Osteoblast (primary cell): ENCODE measurements at places on chromosomes 13 and 19. TPM values are rescaled to one million over a fixed set of nuclear protein-coding genes. Genes with fewer than 3 reads are reported as not detected.

DNA sequence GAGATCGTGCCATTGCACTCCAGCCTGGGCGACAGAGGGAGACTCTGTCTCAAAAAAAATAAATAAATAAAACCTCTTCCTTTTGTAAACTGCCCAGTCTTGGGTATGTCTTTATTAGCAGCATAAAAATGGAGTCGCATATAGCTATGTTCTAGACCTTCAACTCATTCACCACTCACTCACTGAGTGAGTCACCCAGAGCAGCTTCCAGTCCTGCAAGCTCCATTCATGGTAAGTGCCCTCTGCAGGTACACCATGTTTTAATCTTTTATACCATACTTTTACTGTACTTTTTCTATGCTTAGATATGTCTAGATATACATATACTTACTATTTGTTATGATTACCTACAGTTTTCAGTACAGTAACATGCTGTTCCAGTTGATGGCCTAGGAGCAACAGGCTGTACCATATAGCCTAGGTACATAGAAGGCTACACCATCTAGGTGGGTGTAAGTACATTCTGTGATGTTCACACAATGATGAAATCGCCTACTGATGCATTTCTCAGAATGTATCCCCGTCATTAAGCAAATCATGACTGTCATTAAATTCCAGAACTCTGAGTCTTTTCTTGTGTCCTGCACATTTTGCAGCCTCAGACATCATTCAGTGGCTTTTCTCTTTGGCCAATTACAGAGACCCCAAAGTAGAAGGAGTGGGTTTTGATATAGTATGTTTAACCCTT is 13.7 kb upstream of the FARP1 start:
- no peak for DNase-seq

- DNase-seq = peak; percentile 67
These were observed 471 bp downstream of the DACH1 start for GRCh38 chr13:71866335-71867130.

PLPPR3 gene
- total RNA-seq = 0.36 TPM in 1 of 2 replicates, not detected in the other

MUC16 gene
- not detected in 2 replicates for total RNA-seq

- DNase-seq = peak; percentile 61
These were observed 20.6 kb downstream of the ELAVL3 start for GRCh38 chr19:11460207-11460606.

DIRAS1 gene
- total RNA-seq = 12.4 and 14.8 TPM in 2 replicates

DNA sequence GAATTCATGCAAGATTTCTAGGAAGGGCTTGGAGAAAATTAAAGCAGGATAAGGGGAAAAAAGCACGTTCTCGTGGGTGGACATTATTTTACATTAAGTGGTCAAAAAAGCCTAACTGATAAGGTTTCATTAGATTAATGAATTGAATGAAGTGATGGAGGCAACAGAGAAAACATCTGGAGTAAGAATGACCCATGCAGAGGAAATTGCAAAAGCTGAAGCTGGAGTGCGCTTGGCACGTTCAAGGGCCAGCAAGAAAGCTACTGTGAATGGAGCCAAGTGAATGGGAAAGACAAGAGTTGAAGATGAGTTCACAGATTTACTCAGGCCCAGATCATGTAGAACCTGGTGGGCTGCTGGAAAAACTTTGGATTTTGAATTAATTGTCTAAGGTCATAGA is 777.9 kb downstream of the DACH1 start:
- DNase-seq = no peak

- DNase-seq = no peak
These were observed 392.1 kb downstream of the MYO16 start for GRCh38 chr13:109021558-109021957.

DNA sequence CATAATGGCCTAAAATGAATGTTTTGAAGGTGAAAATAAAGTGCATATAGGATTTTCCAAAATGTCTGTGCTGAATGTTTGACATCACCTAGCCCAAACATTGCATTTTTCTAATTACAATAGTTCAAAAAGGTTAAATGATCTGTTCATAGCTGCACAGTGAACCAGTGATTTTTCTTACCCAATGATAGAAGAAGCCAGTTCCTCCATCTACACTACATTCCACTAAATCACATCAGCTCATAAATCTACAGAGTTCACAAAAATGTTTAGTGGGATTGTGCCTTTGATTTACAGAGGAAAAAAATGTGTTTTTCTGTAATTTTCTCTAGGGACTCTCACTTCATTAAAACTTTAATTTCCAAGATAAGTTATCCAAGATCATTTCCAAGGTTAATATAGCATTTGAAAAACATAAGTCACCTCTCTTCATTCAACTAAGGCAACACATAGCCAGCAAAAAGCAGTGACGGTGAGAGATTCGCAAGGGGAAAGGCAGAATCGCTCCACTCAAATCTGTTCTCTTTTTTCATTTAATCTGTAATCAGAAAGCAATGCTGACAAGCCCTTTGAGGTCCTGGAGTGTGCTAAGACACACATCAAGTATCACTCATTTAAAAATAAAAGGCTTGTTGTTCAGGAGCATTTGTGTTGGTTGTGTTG is 194.0 kb downstream of the FGF14 start:
- DNase-seq = peak; percentile 9

CYP4F8 gene
- total RNA-seq = not detected in 2 replicates

- DNase-seq = peak; percentile 22
These were observed 20.1 kb downstream of the SLC27A1 start for GRCh38 chr19:17490411-17490810.

DNA sequence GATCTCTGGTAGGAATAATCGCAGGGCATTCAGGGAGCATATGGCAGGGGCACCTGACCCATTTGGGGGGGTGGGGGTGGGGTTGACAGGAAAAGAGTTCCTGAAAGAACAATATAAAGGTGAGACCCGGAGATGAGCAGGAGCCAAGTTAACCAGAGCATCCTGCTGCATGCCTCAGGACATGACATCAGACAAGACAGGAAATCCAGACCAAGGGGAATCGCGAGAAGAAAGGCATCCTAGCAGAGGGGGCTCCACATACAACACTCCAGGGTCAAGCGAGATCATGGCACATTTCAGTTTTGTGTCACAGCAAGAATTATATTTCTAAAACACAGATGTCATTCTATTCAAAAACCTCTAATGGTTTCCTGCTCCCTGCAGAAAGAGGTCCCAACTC is 393.1 kb downstream of the COG6 start:
- no peak for DNase-seq

DNA sequence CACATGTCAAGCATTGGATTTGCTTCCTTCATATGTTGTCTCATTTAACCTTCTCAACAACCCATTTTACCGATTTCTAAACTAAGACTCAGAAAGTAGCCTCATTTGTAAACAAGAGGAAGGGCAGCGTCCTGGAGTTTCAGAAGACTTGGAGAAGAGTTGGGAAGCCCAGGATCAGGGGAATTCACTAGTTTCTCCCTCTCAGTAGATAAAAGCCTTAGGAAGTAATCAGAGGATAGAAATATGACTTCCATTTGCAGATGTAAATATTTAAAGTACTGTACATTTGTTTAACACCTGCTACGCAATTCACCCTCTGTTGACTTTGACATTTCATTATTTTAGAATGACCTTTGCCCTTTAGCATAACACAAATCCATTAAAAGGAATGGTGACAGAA is 216.4 kb downstream of the DCT start:
- no peak for DNase-seq

DNA sequence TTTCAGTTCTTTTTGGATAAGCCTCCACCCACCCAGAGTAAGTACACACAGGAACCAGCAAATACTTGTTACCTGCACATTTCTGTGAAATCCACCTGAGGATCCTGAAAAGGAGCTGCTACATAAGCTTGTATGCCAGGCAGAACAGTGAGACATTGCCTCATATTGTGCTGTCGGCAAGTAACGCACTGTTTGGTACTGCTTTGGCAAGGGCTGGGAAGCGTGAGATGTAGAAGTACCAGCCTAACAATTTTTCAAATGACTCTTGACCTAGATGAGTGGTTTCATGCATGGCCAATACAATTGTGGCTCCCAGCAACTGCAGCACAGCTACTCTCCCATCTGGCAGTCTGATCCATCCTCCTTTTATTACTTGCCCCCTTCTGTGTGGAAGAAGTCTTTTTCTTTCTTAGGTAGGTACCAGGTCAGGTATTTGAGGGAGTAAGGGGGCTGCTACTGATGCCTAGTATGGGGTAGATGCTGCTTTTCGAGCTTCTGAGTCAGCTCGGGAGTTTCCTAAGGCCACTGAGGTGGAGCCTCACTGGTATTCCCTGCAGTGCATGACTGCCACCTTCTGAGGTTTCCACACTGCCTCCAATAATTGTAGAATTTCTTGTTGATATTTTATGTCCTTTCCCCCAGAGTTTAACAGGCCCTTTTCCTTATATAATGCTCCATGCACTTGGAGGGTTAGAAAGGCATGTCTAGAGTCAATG is 52.2 kb downstream of the ZNF737 start:
- no peak for DNase-seq

DNA sequence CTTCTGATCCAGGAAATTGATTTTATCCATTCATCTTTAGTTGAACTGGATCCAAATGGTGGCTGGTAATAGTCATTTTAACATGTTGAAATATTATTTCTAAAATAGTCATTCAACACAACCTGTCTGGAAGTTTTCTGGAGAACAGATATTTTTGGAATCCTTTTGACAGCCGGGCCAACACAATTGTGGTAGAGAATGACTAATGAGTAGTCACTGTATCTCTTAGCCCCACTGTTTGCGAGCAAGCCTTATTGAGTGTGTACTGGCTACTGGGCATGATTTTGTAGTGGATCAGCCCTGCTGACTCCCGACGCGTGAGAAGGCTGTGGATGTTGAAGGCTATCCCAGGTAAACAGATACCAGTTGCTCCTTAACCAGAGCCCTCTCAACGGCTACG is 383.4 kb downstream of the ZNF536 start:
- DNase-seq = no peak

GRCh38 chr13:73190477-73190876 is 131.7 kb downstream of the KLF5 start:
- DNase-seq = no peak

GRCh38 chr13:82062772-82063171 is 1721.8 kb upstream of the SPRY2 start:
- no peak for DNase-seq
